Motor neuron (in vitro differentiated cells): ENCODE measurements at places on chromosomes 11 and 22. TPM values are rescaled to one million over a fixed set of nuclear protein-coding genes. Genes with fewer than 3 reads are reported as not detected.

DNA sequence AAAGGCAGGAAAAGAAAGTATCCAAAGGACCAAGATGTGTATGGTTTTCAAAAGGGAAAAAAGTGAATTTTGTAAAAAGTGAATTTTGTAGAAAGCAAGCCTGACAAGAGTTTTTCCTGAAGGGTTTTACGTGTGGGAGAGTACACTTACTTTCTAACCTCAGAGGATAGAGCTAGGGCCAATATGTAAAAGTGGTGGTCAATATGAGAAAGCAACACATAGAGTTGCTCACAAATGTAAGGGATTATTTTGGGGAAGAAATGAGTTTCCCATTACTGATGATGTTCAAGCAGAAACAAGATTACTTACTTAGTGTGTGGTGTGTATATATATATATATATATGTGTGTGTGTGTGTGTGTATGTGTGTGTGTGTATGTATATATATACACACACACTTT lies 162.5 kb downstream of the SWAP70 start:
- no peak for ATAC-seq

GRCh38 chr22:43521716-43522115 lies 109.9 kb downstream of the MPPED1 start:
- no peak for ATAC-seq

DNA sequence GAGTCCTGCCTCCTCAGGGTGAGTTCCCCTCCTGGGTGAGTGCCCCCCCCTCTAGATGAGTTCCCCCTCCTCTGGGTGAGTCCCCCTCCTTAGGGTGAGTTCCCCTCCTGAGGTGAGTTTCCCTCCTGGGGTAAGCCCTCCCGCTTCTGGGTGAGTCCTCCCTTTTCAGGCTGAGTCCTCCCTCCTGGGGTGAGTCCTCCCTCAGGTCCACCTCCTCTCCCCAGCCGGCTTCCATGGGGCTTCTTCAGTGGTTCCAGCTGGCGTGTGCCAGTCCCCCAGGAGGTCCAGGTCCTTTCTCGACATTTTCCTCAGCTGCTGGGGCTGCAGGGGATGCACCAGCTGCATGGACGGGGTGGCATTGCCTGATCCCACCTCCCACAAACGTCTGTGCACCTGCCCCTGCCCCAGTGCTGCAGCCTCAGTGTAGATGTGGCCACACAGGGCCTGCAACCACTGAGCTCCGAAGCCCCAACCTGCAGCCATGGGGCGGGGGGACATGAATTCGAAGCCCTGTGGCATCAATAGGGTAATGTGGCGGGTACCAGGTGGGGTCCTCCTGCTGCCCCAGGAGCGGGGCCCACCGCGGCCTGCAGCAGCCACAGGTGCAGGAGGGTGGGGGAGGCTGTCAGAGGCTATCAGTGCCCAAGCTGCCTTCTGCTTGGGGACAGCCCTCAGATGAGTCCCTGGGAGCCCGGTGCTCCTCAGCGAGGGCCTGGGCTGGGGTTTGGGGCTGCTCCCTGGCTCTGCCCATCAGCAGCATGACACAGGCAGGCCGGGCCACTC lies 101.3 kb upstream of the FGF3 start:
- no peak for ATAC-seq

DNA sequence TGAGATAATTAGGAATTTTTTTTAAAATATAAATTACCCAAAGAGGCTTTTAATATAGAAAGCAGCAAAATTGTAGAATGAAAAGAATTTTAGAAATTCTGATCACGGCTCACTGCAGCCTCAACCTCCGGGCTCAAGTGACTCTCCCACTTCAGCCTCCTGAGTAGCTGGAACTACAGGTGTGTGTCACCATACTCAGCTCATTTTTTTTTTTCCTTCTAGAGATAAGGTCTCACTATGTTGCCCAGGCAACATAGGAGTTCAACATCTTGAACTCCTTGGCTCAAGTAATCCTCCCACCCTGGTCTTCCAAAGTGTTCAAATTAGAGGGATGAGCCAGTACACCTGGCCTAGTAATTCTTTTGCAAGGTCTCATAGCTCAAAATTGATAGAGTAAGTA lies 76.7 kb downstream of the ATG16L2 start:
- ATAC-seq, result no peak

DNA sequence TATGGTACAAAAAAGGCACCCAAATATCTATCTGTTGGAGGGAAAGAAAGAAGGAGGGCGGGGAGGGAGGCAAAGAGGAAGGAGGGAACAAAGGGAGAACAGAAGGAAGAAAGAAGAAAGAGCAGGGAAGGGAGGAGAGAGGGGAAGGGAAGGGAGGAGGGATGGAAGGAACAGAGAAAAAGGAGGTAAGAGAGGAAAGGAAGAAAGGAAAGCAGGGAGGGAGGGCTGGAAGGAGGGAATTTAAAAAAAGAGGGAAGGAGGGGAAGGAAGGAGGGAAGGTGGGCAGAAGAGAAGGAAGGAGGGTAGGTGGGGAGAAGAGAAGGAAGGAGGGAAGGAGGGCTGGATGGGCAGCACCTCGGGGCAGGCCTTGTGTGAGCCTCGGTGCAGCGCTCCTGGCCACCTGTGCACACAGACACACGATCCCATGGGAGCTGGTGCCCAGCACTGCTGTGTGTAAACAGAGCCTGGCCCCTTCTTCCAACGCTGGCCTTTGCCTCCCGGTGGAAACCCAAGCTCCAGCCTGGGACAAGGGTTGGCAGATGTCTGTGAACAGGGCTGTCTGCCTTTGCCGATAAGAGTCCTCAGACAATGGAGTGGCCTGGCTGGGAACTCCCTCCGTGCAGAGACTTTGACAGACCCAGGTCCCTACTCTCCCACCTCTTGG lies 23.2 kb downstream of the SMIM38 start:
- ATAC-seq, result no peak

DNA sequence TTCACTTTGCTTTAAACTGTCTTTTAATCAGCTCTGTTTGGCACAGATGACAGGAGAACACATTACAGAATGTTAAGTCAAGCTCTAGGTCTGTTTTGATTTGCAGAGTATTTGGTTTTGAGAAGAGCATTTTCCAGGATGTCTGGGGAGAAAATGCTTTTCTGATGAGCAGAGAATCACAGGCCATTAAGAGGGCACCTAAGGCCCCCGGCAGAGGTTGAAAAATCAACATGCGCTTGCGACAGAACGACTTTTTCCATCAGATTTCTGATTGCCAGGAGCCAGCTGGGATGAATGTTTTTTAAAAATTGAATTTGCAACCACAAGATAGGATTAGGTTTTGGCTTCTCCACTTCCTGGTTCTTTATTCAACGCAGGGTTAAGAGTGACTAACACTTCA lies 304.5 kb downstream of the JRKL start:
- no peak for ATAC-seq

GRCh38 chr11:5476186-5476819 lies 12.2 kb upstream of the OR52D1 start:
- peak; percentile 79 for ATAC-seq

DNA sequence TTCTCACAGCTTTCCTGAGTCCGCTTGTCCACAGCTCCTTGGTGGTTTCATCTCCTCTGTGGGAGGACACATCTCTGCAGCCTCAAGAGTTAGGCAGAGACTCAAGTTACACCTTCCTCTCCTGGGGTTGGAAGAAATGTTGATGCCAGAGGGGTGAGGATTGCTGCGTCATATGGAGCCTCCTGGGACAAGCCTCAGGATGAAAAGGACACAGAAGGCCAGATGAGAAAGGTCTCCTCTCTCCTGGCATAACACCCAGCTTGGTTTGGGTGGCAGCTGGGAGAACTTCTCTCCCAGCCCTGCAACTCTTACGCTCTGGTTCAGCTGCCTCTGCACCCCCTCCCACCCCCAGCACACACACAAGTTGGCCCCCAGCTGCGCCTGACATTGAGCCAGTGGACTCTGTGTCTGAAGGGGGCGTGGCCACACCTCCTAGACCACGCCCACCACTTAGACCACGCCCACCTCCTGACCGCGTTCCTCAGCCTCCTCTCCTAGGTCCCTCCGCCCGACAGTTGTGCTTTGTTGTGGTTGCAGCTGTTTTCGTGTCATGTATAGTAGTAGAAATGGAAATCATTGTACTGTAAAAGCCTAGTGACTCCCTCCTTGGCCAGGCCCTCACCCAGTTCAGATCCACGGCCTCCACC lies 11.7 kb downstream of the RASD2 start:
- ATAC-seq, result peak; percentile 86

- ATAC-seq, result no peak
Observed at GRCh38 chr11:47179655-47179991, 2.9 kb upstream of the ARFGAP2 start.

SGSM1 gene
- total RNA-seq, result 0.11 and 0.15 TPM in 2 replicates

DNA sequence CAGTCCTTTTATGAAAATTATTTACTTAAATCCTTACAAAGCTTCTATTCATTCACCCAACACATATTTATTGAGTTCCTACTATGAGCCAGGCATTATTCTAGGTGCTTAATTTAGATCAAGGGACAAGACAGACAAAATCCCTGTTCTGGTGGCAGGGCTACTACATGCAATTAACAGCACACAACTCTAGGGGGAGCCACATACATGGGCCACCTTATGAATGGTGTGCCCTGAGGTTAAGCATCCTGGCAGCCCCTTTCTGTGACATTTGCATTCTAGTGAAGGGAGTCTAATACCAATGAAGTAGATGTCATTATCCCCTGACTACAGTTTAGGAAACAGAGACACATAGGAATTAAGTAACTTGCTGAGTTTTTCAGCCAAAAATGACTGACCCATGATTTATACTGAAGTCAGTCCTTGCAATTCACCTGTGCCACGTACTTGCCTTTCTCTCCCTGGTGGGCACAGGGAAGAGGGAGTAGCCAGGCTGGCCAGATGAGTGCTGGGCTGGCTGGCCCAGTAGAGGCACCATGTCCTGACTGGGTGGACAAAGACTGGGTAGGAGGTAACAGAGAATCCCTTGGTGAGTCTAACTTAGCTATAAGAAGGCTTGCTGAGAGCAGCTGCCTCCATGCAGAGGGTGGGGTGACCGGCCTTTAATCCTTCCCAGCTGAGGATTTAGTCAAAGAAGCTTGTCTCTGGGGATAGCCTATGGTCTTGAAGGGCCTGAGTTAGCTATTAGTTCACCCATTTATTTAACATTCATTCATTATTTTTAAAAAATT lies 52.0 kb upstream of the ELF5 start:
- ATAC-seq, result no peak

DNA sequence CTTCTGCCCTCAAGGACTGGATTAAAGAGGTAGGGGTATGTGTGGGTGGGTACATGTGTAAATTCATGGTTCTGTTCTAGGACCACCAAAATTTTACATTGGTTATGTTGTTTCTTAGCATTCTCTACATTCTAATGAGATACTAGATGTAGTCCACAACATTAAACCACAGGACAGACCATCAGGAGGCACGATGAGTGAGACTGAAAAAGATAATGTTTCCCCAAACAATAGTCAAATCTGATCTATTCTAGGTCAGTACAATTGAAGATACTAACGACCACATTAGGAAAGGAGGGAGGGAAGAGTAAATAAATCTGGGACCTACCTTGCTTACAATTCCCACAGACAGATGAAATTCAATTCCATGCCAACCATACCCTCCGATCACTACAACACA lies 42.2 kb downstream of the MRTFA start:
- ATAC-seq, result no peak

FAT3 gene
- total RNA-seq, result 39.9 and 42.9 TPM in 2 replicates

DNA sequence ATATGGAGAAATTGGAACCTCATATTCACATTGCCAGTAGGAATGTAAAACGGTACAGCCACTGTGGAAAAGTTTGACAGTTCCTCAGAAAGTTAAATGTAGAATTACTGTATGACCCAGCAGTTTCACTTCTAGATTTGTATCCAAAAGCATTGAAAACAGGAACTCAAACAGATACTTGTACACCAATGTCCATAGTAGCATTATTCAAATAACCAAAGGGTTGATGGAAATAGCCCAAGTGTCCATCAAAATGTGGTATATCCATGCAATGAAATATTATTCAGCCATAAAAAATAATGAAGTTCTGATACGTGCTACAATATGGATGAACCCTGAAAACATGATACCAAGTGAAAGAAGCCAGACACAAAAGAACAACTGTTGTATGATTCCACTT lies 17.8 kb downstream of the PRRG4 start:
- no peak for ATAC-seq

GRCh38 chr11:65425105-65425970 lies 2.7 kb downstream of the NEAT1 start:
- no peak for ATAC-seq

GRCh38 chr22:23820748-23821211 lies 18.0 kb downstream of the DERL3 start:
- no peak for ATAC-seq

CDC42BPG gene
- total RNA-seq, result 0.05 and 0.13 TPM in 2 replicates

TIGD3 gene
- 0.49 and 0.66 TPM in 2 replicates for total RNA-seq

DNA sequence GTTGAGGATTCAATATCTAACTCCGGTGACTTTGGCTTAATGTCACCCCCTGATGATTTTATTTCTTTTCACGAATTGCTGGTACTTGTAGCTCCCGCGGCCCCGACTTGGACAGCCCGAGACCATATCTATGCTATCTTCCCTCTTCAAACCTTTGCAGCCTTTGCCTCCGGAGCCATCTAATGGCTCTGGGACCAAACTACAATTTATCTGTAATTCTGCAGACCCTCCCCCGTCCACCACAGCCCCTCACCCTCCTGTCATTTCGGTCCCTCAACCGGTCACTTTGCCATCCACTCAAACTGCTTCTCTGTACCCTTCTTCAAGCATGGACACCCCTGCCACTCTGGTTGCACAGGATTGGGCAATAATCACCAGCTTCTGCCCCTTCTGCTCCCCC lies 25.7 kb upstream of the ALDH3B2 start:
- ATAC-seq, result no peak
